SHP77 treated with DMSO at 0.1 percent for 48 hours (cell line): ENCODE measurements at places on chromosomes 4 and X.

DNA sequence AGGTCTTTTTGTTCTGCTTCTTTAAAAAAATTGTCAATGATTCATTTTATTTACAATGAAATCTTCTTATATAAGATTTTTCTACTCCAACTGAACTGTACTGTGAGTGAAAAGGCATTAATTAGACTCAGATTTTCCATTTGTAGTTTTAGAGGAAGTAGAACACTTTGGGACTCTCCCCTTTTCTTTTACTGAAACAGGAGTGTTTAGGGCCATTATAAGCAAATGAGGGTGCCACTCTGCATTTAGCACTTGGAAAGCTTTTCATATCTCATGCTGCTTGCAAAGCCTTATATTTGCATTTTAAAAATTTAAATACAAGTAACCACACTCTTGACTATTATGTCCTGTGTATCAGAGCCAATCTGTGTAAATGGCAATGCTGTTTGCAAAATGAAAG lies 584.3 kb downstream of the KLHL13 start:
- DNase-seq = no peak

DNA sequence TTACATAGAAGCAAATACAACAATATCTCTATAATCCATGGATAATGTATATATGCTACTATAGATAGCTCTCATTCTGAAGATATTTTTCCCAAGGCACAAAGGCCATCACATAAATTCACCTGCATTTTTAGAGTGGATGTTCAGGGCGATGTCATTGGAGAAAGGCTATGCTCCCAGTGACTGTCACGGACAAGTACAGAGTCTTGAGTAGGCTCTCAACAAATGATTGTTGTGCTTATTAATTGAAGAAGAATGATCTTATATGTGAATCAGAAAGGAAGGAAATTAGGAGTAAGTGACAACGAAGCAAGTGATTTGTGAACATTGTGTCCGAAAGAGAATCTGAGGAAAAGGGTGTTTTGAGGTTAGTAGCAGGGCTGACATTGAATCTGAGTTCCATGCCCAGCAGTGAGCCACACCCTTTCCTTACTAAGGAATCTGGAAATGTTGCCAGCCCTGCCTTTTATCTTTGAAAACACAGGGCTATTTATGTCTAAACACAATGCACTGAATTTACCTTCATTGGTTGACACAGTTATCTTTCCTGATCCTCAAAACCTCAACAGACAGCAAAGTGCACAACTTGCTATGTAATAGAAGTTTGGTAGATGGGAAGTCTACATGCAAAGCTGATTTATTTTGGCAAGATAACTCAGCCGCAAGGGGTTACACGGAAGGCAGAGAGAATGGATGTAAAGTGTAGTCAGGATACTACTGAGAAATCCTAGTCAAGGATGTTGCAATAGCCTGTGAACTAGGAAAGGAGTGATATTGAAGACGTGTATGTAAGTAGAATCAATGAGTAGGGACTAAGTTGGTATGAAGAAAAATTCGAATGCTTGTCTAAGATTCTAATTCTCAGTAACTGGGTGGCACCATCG lies 50.4 kb downstream of the SORBS2 start:
- DNase-seq = no peak

- DNase-seq = no peak
These were observed 18.8 kb upstream of the TMEM131L start for GRCh38 chr4:153447175-153447905.

DNA sequence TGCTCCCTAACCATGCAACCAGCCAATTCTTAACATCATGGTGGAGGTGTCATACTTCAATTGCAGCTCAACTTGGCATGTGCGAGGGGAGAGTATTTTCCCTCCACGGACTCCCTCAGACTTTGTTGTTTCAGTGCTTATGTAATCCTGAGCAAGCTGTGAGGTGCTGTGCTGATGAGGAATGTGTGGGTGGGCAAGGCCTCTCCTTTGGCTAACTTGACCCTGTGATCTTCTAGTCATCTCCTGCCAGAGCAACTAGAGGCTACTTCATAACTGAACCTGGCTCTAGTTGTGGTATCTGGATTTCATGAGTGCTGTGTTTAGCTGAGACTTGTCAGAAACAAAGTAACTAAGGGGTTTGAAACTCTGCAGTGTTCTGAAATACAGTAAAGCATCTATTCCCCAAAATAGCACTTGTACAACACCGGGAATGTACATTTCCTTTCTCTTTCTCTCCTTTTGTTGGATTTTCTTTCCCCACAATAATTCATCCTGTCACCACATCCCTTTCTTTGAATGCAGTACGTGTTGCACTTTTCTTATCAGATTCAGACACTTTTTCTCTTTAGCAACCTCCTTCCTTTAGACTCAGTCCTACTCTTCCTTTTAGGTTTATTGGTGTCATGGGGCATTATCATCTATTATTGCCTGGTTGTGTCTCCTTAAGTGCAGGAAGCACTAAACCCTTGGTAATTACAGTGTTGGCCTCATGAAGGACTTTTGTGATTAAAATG lies 415.2 kb upstream of the NR3C2 start:
- no peak for DNase-seq

DNA sequence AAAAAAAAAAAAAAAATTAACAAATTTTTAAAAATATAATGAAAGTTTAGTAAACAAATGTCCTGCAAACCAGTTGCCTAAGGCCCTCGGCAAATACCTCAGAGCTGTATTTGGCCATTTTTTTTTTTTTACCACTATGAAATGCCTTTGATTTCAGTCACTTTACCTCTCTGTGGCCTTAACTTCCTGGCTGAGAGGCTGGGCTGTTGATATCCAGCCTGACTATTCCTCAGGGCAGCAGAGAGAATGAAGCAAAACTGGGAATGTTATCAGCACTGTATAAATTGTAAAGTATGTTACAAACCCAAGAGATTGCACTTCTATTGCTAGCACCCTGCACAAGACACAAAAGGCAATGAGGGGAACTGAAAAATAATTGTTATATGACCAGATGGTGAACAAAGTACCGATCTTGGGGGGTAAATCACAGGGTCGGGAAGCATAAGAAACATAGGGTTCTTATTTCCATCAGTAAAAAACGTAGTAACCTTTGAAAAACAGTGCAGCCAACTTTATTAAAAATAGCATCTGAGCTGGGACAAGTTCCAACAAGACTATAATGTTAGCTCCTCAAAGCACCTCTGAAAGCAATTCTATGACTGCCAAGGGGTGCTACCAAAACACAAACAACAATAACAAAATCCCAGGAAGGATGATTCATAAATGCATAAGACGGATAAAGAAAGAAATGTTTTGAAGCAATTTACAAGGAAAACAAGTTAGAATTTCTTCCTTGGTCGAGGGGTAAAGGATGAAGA lies 18.1 kb downstream of the USP46 start:
- no peak for DNase-seq
